ENCODE measurements at places on chromosomes 6 and 20. TPM values are rescaled to one million over a fixed set of nuclear protein-coding genes. Genes with fewer than 3 reads are reported as not detected.

- no peak overlapping the region for H3K4me3 ChIP-seq
- H3K4me1 ChIP-seq, result no peaks in the 10 kb centered on the region
- no peak for DNase-seq
These were observed 58.0 kb downstream of the CD2AP start for GRCh38 chr6:47535316-47536225.

- no peaks in the 10 kb centered on the region for H3K36me3 ChIP-seq
- no peak for DNase-seq
- H3K4me3 ChIP-seq, result peak overlapping the region; percentile 27
- peaks cover 14% of the 10 kb centered on the region for H3K27me3 ChIP-seq
These were observed 790 bp downstream of the TOX2 start for GRCh38 chr20:43915211-43916072.

DNA sequence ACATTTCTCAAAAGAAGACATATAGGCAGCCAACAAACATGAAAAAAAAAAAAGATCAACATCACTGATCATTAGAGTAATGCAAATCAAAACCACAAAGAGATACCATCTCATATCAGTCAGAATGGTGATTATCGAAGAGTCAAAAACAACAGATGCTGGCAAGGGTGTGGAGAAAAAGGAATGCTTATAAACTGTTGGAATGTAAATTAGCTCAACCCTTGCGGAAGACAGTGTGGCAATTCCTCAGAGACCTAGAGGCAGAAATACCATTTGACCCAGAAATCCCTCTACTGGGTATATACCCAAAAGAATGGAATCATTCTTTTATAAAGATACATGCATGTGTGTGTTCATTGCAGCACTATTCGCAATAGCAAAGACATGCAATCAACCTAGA is 303.8 kb upstream of the THEMIS start:
- H3K27me3 ChIP-seq, result no peaks in the 10 kb centered on the region
- no peaks in the 10 kb centered on the region for H3K36me3 ChIP-seq
- H3K27ac ChIP-seq, result no peak overlapping the region
- no peak for DNase-seq

- no peak for DNase-seq
- H3K4me3 ChIP-seq, result no peak overlapping the region
- no peaks in the 10 kb centered on the region for H3K36me3 ChIP-seq
- no peaks in the 10 kb centered on the region for H3K27me3 ChIP-seq
These were observed 619.4 kb upstream of the CDH4 start for GRCh38 chr20:60632391-60633262.

The SRSF3 gene
- 160 TPM for total RNA-seq

The DZANK1 gene
- 6.7 TPM for total RNA-seq
